Fibroblast of skin of back (primary cell): ENCODE measurements at places on chromosomes 5 and 9.

- peak; percentile 67 for DNase-seq
Measured at GRCh38 chr9:35658968-35659220, 802 bp downstream of the CCDC107 start.

- DNase-seq = peak; percentile 97
Measured at GRCh38 chr9:107750741-107751566, 261.4 kb upstream of the KLF4 start.

GRCh38 chr9:37262410-37262809 lies 142.0 kb downstream of the ZCCHC7 start:
- DNase-seq = peak; percentile 19

- no peak for DNase-seq
Measured at GRCh38 chr5:117434254-117434653, 859.6 kb upstream of the SEMA6A start.
